Activated T-helper 1 cell treated with anti-CD3 and anti-CD28 coated beads, Interleukin-12 subunit alpha, Interleukin-12 subunit beta, Interleukin-2, Interleukin-4 antibody, amounts not matched to agents 30 ng/mL and 10 ng/mL and 1 ng/mL, durations not matched to agents 14 hours and 24 hours and 36 hours (primary cell): ENCODE measurements at places on chromosomes 12 and 14.

DNA sequence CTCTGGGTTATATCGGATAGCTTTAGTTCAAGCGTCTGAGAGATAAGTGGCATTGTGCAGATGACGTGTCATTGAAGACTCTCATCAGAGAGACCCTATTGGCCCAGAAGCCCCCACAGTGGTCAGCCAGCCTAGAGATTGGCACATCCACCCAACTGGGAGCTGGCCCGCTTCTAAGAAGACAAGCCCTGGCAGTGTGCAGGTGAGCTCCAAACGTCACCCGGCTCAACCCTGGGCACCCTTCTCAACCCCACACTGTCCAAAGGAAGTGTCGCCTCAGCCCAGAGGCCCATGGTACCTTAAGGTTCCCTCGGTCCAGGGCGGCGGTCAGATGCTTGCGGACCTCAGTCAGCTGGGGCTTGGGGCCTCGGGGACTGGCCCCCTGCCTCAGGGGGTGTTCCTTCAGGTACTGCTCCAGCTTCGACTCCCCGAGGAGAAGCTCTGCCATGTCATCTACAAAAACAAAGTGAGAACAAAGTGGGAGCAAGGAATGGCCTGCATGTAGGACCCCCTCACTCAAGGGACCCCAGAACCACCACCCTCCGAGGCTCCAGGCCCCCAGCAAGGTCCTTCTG is 30.3 kb downstream of the TTC7B start:
- DNase-seq, result no peak

DNA sequence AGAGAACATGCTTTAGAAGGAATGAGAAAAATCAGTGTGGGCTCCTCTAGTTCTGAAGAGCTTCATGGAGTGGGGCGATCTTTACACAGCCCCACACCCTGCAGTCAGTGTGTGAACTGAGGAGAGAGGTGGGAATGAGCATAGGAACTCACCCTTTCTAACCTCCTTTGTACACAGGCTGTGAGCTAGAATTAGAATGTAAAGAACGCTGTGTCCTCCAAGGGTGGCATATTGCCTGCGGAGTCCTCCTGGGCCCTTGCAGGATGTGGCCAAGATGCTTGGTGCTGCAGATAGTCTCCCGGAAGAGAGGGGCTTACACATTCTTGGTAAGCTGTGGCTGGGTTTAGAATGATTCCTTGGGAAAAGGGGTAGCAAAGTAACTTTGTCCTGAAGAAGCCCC is 43.9 kb downstream of the NINJ2 start:
- no peak for DNase-seq

DNA sequence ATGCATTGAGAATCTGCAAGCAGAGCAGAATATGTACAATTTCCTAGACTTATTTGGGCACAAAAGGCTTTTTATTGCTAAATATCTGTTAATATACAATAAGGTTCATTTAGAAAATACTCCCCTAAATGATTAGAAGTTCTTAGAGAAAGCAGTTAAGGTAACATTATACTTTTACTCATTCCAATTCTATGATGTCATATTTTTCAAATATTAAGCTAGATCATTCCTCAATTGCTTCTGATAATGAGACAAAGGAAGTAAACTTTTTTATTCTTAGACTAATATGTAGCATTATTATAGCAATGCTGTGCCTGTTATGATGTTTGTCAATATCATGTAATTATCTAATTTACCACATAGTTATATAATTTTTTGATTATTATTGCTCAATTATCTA is 447.0 kb downstream of the SLC16A7 start:
- no peak for DNase-seq

- no peak for DNase-seq
Measured at GRCh38 chr14:50619569-50620141, 48.5 kb downstream of the SAV1 start.

DNA sequence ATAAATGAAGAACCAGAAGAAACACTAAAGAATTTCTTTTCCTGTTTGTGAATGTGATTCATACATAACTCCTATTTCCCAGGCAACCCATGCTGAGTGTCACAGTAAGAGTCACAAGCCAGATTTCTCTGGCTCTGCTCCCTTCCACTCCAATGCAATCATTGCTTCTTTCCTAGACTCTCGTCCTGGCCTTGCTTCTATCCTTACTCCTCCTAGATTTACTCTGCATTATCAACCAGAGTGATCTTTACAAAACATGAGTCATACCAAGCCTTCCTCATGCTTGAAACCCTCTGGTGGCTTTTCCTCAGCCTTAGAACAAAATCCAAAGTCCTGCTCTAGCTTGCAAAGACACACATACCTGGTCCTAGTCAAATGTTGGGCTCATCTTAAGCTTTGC is 13.3 kb downstream of the IL22 start:
- DNase-seq, result no peak
